K562 (cell line): ENCODE measurements at places on chromosomes 16 and 17. TPM values are rescaled to one million over a fixed set of nuclear protein-coding genes. Genes with fewer than 3 reads are reported as not detected.

The GPR179 gene
- not detected in 2 replicates for total RNA-seq

The WFDC1 gene
- total RNA-seq = not detected in 2 replicates

The ZSCAN10 gene
- 0.16 and 0.22 TPM in 2 replicates for total RNA-seq

The RHBDL3 gene
- 0.13 and 0.31 TPM in 2 replicates for total RNA-seq

The IGF2BP1 gene
- 291 and 318 TPM in 2 replicates for total RNA-seq

The ATMIN gene
- 22.5 and 23.4 TPM in 2 replicates for total RNA-seq

The KRTAP9-8 gene
- not detected in 2 replicates for total RNA-seq

GRCh38 chr17:37317867-37318266, 57.9 kb upstream of the C17orf78 start:
- H3K27me3 ChIP-seq = no peaks in the 10 kb centered on the region
- H3K4me3 ChIP-seq = no peak overlapping the region
- H3K36me3 ChIP-seq = peaks cover 63% of the 10 kb centered on the region
- DNase-seq = no peak
- H3K27ac ChIP-seq = no peak overlapping the region
- H3K4me1 ChIP-seq = no peaks in the 10 kb centered on the region

GRCh38 chr16:64968539-64968938, 153.3 kb downstream of the CDH11 start:
- H3K4me3 ChIP-seq = no peak overlapping the region
- H3K4me1 ChIP-seq = no peaks in the 10 kb centered on the region
- H3K36me3 ChIP-seq = no peaks in the 10 kb centered on the region
- no peaks in the 10 kb centered on the region for H3K27me3 ChIP-seq
- no peak overlapping the region for H3K27ac ChIP-seq

- peaks cover 16% of the 10 kb centered on the region for H3K27me3 ChIP-seq
- H3K36me3 ChIP-seq = no peaks in the 10 kb centered on the region
- DNase-seq = peak; percentile 6
- no peak overlapping the region for H3K27ac ChIP-seq
- H3K4me1 ChIP-seq = peaks cover 6% of the 10 kb centered on the region; the same call in 1 of the 2 replicates
These were observed 3.3 kb upstream of the CES1 start for GRCh38 chr16:55836158-55836611.

GRCh38 chr17:42759982-42760651, 910 bp upstream of the RAMP2 start:
- DNase-seq = no peak
- no peaks in the 10 kb centered on the region for H3K27me3 ChIP-seq
- no peaks in the 10 kb centered on the region for H3K36me3 ChIP-seq
- H3K4me1 ChIP-seq = peaks cover 6% of the 10 kb centered on the region; the same call in 1 of the 3 replicates

DNA sequence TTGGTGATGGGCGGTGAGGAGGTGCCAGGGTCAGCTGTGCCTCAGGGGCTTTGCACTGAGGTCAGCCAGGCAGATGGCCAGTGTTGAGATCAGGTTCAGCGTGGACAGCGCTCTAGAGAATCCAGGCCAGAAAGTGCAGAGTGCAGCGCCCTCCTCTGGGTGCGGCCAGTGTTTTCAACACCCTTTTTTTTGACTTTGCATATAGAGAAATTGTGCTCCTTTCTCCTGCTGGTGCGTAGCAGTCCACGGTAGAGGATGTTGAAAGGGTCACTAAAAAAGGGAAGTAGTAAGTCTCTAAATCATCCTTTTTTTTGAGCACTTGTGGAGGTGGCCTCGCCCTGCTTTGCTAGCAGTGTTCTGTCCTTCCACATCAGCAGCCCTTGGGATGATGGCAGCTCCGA, 53.9 kb downstream of the BANP start:
- no peaks in the 10 kb centered on the region for H3K4me1 ChIP-seq
- H3K36me3 ChIP-seq = peaks cover 31% of the 10 kb centered on the region; the same call in 2 of the 3 replicates
- no peak for DNase-seq
- H3K27me3 ChIP-seq = no peaks in the 10 kb centered on the region
- no peak overlapping the region for H3K27ac ChIP-seq

DNA sequence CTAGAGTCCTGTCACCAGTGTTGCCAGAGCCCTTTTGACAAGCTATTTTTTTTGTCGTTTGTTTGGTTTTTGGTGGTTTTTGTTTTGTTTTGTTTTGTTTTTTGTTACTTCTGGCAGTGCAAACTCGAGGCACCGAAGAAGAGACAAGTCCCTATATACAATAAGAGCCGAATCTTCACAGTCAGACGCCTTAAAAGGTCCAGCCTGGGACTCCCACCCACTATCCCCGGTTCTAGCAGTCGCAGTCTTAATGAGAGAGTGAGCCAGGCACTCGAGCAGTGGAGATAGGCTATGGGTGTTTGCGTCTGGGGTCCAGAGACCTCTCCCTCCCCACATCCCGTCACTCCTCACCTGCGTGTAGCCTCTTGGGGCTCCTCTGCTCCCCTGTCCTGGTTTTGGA, 1.9 kb downstream of the OR1F1 start:
- H3K27me3 ChIP-seq = no peaks in the 10 kb centered on the region
- peak overlapping the region; percentile 55 for H3K4me3 ChIP-seq
- no peaks in the 10 kb centered on the region for H3K36me3 ChIP-seq
- H3K27ac ChIP-seq = no peak overlapping the region; the same call in 2 of the 3 replicates

DNA sequence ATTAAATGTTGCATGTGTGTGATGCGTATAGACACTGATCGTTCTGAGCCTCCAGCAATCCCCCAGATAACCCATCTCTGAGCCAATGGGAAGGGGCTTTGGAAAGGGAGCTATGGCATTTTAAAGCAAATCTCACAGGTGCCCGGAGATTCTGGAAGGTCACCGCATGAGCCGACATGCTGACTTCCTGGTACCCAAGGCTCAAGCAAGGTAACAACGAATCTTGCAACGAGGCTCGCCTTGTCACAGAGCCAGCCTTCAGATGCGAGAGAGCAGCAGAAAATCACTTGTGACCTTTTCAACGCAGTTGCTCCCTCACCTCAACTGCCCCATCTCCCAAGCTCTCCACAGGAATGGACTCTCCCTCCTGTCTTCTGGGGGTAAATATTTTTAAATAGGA, 154.8 kb upstream of the CDH5 start:
- no peak for DNase-seq
- no peaks in the 10 kb centered on the region for H3K27me3 ChIP-seq
- H3K27ac ChIP-seq = no peak overlapping the region
- H3K36me3 ChIP-seq = no peaks in the 10 kb centered on the region

- H3K4me1 ChIP-seq = peaks cover 43% of the 10 kb centered on the region
- no peak overlapping the region for H3K27ac ChIP-seq
- no peak for DNase-seq
- no peak overlapping the region for H3K4me3 ChIP-seq
These were observed 448 bp downstream of the VTN start for GRCh38 chr17:28369684-28370034.

DNA sequence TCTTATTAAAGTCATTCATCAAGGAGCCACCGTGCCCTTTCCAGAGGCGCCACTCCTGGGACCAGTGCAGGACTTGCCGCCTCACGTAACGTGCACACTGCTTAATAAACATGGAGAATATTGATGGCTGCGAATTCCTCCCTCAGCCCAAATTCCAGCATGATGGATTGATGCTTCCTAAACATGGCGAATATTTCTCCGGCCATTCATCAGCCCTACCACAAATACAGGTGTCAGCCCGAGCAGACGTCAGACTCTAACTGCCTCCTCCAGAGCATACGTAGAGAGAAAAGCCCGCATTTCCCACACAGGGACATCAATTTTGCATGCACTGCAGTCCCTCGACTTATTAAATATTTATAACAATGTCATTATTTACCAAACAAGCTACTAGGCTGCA, 97.0 kb downstream of the USP31 start:
- no peak overlapping the region for H3K27ac ChIP-seq
- H3K4me1 ChIP-seq = no peaks in the 10 kb centered on the region
- DNase-seq = no peak
- no peak overlapping the region for H3K4me3 ChIP-seq

- peaks cover 84% of the 10 kb centered on the region for H3K4me1 ChIP-seq
- H3K36me3 ChIP-seq = no peaks in the 10 kb centered on the region
- H3K27me3 ChIP-seq = no peaks in the 10 kb centered on the region
- peak; percentile 24 for DNase-seq
- H3K4me3 ChIP-seq = peak overlapping the region; percentile 62
These were observed 4.2 kb upstream of the SREBF1 start for GRCh38 chr17:17840751-17841591.
